NCI-H1694 treated with DMSO at 0.1 percent for 48 hours (cell line): ENCODE measurements at places on chromosomes 3 and 15.
A peak's percentile ranks its signal among the peaks of the same experiment; 100 is the strongest.

- no peak for DNase-seq
Observed at GRCh38 chr3:164612751-164613150, 465.5 kb downstream of the SI start.

DNA sequence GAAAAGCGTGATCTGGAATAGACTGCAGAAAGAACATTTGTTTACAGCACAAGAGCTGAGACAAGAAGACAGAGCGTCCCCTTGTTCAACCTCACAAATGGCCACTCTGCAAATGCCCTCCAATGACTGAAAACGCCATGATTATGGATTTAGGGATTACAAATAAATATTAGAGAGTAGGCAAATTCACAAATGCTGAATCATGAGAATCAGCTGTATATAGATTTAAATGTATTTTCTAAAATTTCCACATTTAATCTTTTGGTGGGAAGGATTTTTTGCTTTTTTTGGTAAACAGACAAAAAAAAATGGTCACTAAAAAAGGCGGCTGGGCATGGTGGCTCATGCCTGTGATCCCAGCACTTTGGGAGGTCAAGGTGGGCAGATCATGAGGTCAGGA lies 10.6 kb upstream of the POLG start:
- no peak for DNase-seq

DNA sequence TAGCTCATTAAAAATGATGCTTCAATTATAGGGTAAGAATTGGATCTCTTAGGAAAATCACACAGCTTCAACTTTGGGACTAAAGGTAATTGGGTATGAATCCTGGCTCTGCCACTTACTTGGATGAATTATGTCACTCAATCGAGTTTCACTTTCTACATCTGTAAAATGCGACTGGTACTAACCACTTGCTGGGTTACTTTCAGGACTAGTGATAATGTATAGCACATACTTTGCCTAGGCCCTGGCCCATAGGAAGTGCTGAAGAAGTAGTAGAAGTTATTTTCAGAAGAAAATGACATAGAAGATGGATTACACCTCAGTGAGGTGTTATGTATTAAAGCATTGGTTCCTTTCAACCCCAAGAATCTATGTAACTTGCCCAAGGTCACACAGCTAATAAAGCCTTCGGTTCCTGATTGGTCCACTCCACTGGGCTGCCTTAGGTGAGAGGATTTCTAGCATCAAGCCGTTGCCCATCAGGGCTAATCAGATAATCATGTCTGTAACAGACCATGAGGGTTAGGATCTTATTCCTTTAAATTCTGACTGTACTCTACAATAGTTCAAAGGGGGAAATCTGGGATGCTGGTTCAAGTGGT lies 29.4 kb upstream of the AP4E1 start:
- no peak for DNase-seq

DNA sequence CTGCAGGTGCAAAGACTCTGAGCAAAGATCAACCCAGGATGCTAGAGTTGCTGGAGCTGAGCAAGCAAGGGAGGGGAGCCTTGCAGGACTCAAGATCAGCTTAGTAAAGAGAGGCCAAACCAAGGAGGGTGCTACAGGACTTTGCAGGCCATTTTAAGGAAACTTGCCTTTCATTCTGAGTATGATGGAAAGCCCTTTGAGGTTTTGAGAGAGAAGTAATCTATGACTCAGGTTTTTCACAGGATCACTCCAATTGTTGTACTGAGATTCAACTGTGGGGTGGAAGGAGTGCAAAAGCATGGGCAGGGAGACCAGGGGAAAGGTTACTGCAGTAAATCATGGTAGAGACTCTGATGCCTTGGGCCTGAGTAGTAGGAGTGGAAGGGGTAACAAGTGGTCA lies 260.4 kb upstream of the GPR149 start:
- DNase-seq: no peak

DNA sequence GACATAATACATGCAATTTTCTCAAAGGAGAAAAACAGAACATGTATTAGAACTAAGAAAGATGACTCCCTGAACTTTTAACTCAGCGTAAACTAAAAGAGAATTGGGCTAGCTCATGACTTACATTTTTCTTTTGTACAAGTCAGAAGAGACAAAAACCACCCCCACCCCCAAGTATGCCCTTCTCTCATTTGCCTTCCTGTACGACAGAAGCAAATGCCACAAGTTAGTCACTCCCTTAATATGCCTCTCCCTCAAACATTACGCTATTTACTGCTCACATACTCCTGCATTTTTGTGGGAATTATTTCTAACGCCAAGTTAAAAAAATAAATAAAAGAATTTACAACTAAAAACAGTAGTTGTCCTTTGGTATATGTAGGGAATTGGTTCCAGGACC lies 22.0 kb downstream of the CPEB1 start:
- no peak for DNase-seq

DNA sequence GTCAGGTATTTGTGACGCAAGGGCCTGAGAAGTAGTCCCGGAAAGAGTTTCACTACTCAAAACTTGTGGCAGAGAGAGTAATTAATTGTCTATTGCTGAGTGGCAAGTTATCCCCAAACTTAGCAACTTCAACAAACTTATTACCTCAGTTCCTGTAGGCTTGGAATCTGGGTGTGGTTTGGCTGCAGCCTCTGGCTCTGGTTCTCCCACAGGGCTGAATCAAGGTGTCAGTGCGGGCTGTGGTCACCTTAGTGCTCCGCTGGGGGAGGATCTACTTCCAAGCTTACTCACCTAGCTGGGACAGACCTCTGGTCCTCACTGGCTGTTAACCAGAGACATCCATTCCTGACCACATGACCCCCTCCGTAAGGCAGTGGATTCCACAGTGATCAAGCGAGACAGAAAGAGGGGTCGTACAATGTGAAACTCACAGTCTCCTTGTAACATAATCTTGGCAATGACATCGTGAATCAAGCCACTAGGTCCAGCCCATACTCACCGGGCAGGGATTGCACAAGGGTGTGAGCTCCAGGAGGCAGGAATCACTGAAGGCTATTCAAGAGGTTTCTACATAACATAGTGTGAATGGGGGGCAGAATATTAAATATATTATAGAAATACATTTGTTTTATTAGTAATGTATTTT lies 138.3 kb downstream of the RYR3 start:
- DNase-seq: no peak

DNA sequence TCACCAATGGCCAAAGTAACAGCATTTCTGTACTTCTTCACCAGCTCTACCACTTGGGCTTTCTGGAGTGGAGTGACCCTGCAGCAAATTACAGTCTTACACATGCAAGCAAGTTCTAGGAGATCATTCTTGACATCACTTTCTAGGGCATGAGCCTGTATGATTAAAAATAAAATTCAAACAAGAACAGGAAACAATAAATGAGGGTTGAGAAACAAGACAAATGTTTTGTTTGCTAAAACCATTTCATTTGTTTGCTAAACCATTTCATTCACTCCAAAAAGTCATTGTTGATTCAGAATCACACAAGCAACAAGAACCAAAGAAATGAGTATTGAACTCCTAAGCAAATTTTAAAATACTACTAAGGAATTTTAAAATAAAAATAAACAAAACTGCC lies 220.9 kb downstream of the ATP8B4 start:
- DNase-seq: no peak

- DNase-seq: no peak
Observed at GRCh38 chr3:177781686-177782161, 584.4 kb upstream of the TBL1XR1 start.

DNA sequence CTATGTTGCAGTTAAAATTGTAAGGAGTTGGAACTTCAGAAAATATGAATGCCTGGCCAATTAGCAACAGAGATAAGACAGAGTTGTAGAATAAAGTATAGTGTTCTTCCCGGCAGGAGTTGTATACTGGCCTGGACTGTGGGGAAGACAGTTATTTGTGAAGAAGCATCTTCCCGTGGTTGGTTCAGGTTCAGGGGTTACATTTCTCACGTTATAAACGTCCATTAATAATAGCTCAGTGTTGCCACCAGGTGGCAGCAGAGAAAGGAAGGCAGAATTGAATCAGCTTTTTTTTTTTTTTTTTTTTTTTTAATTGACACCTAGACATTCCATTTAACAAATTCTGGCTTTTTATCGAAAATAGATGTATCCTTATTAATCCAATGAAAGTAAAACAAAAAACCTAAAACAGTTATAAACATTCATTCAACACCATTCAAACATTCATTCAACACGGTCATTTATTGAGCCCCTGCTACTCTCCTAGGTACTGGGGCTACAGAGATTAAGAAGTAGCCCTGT lies 66.4 kb upstream of the NR2E3 start:
- DNase-seq: peak; percentile 25

GRCh38 chr3:152610622-152611021 lies 224.3 kb upstream of the P2RY1 start:
- DNase-seq: no peak

- DNase-seq: no peak
Observed at GRCh38 chr15:35757361-35757760, 211.4 kb upstream of the DPH6 start.

GRCh38 chr3:188978421-188979171 lies 193.2 kb upstream of the TPRG1 start:
- peak; percentile 49 for DNase-seq

GRCh38 chr15:27705056-27705455 lies 394.1 kb downstream of the OCA2 start:
- DNase-seq: no peak

- no peak for DNase-seq
Observed at GRCh38 chr3:177351757-177352158, 154.5 kb upstream of the TBL1XR1 start.
